Cardiac septum (tissue), 1 donor: ENCODE measurements at places on chromosomes 16 and 17.

GRCh38 chr16:28193530-28194423 is 18.0 kb downstream of the XPO6 start:
- no peak for DNase-seq

DNA sequence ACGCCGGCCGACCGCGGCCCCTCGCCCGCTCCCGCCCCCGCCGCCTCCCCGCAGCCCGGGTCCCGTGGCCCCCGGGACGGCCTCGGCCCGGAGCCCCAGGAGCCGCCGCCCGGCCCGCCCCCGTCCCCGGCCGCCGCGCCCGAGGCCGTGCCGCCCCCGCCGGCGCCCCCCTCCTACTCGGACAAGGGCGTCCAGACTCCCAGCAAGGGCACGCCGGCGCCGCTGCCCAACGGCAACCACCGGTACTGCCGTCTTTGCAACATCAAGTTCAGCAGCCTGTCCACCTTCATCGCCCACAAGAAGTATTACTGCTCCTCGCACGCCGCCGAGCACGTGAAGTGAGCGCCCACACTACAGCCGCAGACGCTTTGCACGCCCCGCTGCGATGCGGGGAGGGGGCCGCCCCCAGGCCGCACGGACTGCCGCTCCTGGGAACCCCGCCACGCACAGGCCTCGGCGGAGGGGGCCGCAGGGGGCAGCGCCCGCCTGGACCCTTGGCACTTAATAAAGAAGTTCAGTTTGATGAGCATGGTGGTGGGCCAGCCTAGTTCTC is 35.5 kb upstream of the ZC3H18 start:
- DNase-seq, result no peak

DNA sequence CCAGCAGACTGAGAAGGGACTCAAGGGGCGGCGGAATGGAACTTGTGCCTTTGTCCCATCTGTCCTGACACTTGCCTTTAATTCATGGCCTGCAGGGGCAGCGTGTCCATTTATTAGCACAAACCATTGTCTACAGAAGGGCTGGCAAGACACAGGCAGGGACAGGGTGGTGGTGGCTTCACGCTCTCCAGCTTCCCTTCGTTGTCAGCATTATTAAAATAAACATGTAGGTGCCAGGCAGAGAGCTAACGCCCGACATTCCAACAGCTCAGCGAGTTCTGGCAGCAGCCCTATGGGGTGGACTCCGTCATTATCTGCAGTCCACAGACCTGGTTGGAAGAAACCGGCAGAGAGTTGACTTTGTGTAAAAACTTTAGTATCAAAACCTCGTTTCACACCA is 16.3 kb downstream of the DNAI2 start:
- DNase-seq, result no peak

DNA sequence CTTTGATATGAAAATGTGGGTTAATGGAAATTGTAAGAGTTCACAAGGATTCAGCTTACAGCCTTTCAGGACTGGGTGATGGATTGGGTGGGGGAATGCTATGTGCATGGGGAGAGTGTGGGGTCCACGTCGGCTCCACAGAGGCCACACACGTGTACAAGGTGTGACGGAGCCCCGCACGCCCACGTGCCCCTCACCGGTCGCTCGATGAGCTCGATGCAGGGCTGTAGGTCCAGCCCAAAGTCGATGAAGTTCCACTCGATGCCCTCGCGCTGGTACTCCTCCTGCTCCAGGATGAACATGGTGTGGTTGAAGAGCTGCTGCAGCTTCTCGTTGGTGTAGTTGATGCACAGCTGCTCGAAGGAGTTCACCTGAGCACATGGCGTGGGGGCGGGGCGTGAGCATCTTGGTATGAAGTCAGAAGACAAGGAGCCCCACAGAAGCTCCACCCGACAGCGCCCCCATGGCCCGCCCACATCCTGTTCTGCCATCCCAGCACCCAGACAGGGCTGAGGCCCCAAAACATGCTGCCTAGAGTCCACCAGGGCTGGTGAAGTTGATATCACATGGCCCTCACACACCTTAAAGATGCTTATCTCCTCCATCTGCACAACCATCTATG is 99.1 kb downstream of the MYH11 start:
- no peak for DNase-seq

DNA sequence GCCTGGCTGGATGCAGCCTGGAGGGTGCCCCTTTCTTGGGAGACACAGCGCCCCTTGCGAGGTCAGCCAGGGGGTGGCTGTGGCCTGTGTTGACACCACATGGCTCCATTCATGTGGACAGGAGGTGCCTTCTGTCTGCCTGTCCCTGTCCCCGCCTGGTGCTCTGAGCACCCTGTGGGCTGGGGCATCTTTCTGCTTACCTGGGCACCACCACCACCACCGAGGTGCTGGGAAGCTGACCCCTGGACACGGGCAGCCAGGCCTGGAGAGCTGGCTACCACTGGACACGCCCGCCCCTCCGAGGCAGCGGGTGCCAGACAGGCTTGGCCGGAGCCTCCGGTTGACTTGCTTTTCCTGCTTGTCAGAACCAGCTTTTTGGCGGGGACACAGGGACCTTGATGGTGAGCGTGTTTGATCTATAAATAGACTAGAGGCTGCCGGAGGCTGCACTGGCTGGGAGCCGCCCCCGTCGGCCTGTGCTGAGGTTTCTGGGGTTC is 121.3 kb upstream of the GSE1 start:
- DNase-seq, result peak; percentile 89

GRCh38 chr17:12048843-12049473 is 28.3 kb downstream of the MAP2K4 start:
- DNase-seq, result no peak

DNA sequence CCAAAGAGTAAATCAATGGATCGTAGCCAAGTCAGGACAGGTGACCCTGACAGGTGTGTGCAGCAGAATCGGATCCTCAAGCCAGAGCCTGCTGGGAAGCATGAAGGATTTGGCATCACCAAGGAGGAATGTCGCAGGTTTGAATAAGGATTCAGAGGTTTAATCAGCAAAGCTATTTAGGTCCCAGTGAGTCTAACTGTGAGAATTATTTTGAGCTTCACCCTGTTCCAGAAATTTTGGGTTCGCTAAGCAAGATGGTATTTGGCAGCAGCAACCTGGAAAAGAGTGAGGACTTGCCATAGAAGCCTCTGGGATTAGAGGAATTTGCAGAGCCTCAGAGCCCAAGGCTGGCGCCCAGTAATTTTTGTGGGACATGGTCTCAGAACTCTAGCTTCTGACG is 173.0 kb downstream of the CCDC182 start:
- no peak for DNase-seq
